ENCODE measurements at places on chromosomes 1 and 21. TPM values are rescaled to one million over a fixed set of nuclear protein-coding genes. Genes with fewer than 3 reads are reported as not detected.

- DNase-seq, result no peak
Observed at GRCh38 chr1:212237651-212238050, 47.6 kb upstream of the PPP2R5A start.

DNA sequence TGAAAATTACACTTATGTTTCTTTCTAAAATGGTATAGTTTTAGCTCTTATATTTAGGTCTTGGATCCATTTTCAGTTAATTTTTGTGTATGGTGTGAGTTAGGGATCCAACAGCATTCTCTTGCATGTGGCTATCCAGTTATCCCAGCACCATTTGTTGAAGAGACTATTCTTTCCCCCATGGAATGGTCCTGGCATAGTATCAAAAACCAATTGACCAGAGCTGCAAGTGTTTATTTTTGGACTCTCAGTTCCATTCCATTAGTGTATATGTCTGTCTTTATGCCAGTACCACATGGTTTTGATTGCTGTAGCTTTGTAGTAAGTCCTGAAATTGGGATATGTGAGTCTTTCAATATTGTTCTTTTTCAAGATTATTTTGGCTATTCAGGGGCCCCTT is 14.3 kb downstream of the TTLL10 start:
- no peak for DNase-seq

FAM163A gene
- not detected for total RNA-seq

- peak; percentile 55 for DNase-seq
Observed at GRCh38 chr1:110243574-110243973, 33.5 kb downstream of the KCNC4 start.

SLC50A1 gene
- total RNA-seq, result 48.0 TPM

- DNase-seq, result no peak
Observed at GRCh38 chr1:117146575-117147340, 25.2 kb upstream of the TRIM45 start.

DNA sequence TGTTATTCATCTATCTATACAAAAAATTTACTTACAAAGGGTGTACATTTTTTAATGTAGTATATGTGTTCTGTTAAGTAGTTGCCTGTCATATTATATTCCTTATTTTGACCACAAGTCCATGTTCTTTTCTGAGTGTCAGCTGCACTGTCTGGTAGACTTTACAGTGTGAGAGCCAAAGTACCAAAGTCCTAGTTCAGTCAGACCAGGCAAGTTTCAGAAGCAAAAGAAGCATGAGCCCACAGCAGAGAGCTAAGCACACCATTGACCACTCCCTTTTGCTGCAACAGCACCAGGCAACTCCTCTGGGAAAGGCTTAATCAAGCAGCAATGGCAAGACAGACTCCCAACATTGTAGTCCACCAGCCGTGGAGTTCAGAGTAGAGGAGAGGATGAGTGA is 631.9 kb upstream of the PKN2 start:
- DNase-seq, result no peak

GRCh38 chr1:53431805-53432565 is 27.2 kb upstream of the DMRTB1 start:
- no peak for DNase-seq

All from OCI-LY7 (cell line).